Naive thymus-derived CD8-positive, alpha-beta T cell (primary cell): ENCODE measurements at places on chromosomes 6 and 20.

- no peak for DNase-seq
Observed at GRCh38 chr20:24436160-24436559, 33.3 kb upstream of the SYNDIG1 start.

DNA sequence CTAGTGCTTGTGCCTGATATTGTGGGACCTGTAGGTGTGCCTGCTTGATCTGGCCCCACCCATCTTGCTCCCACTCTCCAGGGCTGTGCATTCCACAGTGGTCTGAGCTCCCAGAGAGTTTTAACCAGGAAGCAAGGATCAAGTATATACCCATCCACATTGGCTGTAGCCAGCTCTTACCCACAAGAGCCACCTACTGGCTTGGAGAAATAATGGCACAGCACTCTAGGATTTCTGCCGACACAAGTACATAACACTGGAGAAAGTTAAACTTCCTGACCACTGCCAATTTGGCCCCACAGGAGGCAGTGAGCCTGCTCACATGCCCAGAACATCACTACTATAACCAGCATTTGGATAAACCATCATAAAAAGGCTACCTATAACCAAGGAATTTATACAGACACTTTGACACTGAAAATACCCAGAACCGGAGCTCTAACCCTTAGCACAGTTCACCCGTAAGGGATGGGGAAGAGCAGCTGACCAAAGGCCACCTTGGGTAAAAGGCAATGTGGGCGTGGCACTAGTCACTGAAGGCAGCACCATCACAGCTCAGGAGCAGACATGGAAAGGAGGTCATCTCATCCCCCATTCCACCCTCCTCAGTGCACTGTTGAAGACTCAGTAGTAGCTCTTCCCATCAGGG is 440.4 kb downstream of the BTBD3 start:
- DNase-seq, result no peak

GRCh38 chr20:21202259-21202658 is 76.4 kb downstream of the KIZ start:
- DNase-seq, result no peak

GRCh38 chr6:107712665-107713551 is 111.2 kb downstream of the SCML4 start:
- no peak for DNase-seq

DNA sequence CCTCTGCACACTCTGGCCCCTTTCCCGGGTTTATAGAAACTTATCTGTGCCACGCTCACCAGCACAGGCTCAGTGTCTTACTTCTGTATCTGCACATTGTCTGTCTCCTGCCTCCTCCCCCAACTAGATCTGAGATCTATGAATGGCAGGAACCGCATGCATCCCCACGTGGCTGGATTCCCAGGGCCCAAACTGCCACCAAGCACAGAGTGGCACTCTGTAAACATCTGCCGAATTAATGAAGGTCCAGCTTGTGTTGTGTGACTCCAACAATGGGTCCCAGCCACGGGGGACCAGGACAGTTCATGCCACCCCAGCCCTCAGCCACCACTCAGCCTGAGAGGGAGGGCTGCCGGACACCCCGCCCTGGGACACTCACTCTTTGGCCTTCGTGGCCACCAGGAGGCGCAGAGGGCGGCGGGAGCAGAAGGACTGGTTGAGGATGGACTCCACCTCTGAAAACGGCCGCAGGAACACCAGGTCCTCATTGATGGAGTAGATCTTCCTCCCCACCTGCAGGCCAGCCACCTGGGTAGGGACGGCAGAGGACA is 171.1 kb downstream of the PREX1 start:
- no peak for DNase-seq

GRCh38 chr6:47598367-47598766 is 100.0 kb upstream of the ADGRF4 start:
- DNase-seq, result no peak

DNA sequence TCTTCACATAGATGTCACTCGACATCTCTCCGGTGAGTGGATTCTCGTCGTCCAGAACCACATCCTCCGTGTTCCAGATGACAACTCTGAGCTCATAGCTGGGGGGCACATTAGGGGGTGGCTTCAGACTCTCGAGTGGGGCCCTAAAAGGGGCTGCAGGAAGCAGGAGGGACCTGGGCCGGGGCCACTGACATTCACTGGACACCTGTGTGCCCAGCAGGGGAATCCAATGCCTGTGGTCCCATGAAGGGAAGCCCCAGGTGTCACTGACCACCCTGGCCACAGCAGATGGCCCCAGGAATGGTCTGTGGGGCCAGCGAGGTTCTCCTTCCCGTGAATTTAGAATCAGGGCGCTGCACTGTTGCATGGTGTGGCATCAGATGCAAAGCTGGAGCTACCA is 18.7 kb downstream of the ERGIC3 start:
- no peak for DNase-seq

DNA sequence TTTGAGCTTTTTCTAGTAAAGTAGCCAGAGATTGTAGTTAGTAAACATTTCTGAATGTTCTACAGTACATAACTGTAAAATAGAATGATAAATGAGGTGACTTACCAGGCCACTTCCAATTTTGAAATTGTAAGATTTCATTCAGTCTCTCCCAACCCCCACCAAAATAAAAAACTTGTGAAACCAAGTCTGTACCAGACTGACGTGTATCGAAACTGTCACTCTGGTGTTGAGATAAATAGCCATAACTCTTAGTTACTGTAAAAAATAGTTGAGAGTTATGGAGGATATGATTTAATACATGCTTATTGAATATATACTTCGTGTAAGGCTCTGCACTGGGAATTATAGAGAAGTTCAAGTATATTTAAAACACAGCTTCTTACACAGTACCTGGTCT is 455.7 kb downstream of the PLCB1 start:
- DNase-seq, result no peak
